Activated naive CD4-positive, alpha-beta T cell treated with Interleukin-2 at 50 U/mL for 16 hours (primary cell): ENCODE measurements at places on chromosomes 11 and 22.

GRCh38 chr11:10373340-10373739 is 68.5 kb downstream of the ADM start:
- DNase-seq: no peak

DNA sequence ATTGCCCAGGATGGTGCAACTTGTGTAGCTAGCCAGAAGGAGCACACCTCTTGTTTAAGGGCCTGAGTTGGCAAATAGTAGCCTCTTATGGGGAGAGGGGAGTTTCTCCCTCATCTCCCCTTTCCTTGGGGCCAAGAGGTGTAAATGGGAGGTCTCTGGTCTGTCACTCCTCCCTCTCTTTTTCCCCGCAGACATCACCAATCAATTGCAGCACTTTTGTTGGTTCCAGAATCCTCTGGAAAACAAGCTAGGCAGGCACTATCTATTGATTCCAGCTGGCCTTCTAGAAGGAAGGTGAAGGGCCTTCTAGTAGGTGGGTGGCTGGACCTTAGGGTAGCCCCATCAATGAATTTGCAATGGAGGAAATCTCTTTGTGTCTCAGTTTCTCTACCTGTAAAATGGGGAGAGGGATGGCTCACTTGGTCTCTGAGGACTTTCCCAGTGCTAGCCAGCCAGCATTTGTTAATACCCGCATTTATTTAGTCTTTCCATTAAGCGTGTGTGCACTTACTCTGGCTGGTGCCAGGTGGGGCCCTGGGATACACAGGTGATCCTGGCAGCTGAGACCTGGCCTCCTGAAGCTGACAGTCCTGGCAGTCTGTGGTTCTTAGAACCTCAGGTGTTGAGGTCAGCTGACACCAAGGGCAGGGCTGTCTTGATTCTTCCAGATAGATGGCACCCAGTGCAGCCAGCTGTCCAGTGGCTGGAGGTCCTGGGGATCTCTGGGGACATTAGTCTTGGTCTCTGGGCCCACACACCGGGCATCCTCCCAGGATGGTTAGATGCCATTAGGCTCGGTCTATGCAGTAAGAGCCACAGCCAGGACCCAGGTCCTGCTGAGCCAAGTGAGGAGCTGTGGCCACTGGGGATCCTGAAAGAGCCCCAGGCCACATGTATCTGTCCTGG is 51.7 kb downstream of the TSPAN18 start:
- DNase-seq: no peak

DNA sequence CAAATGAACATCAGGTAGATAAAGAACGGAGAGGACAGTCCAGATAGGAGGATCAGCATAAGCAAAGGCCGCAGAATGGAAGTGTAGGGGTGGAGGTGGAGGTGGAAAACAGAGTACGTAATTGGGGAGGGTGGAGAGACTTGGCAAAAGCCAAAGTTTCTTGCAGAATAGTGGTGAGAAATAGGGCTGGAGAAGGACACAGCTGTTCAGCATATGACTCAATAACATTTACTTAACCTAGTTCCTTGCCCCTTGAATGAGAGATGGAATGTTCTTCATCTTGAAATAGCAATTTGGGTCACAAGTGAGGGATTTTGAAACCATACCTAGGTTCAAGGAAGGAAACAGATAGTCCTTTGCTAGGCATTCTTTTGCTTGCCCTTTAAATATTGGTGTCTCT is 235.9 kb upstream of the ARHGAP20 start:
- no peak for DNase-seq

GRCh38 chr11:65560555-65561418 is 2.6 kb upstream of the LTBP3 start:
- DNase-seq: no peak

GRCh38 chr11:132872211-132872610 is 660.1 kb downstream of the OPCML start:
- DNase-seq: no peak

DNA sequence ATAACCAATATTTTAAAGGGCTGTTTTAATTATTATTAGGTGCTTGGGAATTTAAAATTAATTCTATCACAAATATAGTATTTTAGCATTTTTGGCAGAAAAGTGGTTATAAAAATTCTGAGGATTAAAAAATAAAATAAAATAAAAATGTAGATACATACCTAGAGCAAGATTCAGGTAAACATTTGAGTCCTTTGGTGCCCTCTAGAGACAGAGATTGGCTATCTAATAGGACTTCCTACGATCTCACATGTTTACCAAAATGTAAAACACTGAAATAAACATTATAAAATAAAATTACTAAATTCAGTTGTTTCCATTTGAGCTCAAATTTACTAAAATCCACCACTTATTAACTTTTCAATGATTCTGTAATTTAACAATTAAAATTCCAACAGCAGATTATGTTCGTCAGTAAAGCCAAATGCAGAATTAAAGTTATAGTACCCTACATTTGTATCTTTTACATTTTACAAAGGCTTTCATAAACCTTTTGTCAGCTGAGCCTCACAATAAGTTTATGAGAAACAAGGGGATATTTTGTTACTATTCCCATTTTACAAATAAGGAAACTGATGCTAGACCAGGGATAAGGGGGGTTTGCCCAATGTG is 27.7 kb downstream of the SLC36A4 start:
- DNase-seq: no peak

DNA sequence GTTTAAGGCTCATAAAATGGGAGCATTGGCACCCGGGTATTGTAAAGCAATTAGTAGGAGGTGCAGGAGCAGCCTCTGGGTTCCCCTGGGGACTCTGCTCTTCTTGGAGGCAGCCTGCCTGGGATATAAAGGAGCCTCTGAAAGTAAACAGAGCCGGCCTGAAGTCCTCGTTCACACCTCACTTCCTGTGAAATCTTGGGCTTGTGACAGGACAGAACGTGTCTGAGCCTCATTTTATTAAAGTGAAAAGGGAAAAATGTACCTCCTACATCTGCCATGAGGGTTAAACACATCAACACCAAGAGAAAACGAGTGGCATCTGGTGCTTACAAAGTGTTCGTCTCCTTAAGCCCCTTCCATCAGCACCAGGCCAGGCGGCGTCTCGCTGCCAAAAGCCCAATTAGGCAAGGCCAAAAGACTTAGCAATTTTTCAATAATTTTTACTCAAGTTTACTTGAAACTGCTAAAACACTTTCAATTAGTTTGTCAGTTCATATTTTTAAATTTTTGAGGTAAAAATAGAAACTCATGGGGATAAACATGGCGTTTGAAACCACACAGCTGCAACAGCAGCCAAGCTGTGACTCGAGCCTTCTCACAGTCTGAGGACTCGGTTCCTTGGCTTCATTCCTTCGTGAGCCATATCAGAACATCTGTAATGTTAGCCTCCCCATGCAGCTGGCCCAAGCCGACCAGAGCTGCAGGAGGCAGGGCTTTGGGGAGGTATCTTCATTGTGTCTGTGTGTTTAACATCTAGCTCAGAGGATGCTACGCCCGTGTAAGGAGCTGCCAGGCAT is 33.6 kb downstream of the MAP6 start:
- no peak for DNase-seq

DNA sequence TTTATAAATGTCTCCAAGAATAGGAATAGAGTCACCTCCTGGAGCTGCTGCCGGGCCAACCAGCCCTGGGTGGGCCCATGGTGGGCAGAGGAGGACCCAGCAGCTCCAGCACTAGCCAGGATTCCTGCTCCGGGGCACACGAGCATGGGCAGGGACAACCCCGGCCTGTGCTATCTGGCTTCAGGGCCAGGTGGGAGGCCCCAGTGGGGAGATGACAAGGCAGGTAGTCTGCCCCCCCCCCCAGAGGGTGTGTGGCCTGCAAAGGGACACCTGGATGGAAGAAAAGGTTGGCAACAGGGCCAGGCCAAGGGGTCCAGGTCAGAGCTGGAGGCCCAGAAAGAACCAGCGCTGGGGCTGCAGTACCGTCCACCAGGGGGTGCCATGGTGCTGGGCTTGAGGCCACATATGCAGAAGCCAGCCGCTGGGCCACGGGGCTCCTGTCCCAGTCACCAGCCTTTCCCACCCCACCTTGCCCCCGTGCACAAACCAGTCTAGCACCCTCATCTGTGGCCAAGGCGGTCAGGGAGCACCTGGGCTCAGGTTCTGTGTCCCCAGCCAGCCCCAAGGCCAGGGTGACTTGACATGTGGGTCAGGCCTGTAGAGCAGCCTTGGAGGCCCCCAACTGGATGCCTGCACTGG is 3.4 kb downstream of the TSPAN32 start:
- DNase-seq: peak; percentile 85

DNA sequence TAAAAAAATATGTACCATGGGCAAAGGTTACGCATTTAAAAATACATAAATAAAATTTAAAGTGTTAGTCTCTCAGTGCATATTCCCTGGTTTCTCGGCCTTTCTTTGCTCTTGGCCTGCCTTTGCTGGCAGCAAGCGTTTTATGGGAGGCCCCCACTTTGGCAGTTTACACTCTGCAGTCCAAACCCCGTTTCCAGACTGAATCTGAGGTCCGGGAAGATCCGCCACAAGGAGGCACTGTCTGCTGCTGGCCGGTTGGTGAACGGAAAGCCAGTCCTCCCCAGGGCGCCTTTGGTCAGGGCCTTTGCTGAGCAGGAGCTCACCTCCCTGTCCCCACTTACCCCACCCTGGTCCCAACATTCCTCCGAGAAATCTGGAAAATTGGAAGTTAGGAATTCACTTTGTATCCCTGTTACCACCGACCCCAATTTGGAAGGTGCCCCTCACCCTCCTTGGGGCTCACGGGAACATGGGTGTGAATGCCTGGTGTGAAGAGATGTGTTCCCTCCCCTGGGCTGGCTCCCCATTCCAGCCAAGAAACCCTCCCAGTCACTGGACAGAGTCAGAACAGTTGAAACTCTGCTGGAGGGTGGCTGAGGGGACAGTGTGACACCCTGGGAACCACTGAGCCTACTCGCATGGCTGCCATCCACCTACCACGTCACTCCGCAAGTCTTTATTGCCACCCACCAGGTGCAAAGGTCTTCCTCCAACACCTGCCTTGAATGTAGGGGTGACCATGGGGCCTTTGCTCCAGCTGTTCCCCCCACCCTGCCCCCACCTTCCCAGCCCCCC is 9.4 kb upstream of the SF1 start:
- DNase-seq: peak; percentile 64

- DNase-seq: no peak
These were observed 35.5 kb upstream of the PDGFB start for GRCh38 chr22:39280250-39280649.

GRCh38 chr22:28788601-28789000 is 11.8 kb downstream of the XBP1 start:
- DNase-seq: no peak

GRCh38 chr22:39703928-39704639 is 133.5 kb downstream of the CACNA1I start:
- no peak for DNase-seq

DNA sequence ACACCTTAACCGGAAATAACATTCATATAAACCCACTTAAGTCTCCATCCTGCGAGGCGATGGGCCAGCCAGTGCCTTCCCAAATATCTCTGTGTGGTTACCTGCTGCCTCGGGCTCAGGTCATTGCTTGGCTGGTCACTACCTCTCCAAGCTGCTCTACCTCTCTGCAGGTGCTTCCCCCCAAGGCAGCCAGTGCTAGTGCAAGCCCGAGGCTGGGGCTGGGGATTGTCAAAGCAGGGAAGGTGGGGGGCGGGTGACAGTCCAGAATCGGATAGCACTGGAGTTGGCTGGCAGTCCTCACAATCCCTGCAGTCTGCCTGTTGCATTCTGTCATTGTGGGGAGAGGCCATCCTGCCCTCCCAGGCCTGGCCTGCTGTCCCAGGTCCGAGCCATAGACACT is 11.1 kb downstream of the MCHR1 start:
- DNase-seq: no peak

DNA sequence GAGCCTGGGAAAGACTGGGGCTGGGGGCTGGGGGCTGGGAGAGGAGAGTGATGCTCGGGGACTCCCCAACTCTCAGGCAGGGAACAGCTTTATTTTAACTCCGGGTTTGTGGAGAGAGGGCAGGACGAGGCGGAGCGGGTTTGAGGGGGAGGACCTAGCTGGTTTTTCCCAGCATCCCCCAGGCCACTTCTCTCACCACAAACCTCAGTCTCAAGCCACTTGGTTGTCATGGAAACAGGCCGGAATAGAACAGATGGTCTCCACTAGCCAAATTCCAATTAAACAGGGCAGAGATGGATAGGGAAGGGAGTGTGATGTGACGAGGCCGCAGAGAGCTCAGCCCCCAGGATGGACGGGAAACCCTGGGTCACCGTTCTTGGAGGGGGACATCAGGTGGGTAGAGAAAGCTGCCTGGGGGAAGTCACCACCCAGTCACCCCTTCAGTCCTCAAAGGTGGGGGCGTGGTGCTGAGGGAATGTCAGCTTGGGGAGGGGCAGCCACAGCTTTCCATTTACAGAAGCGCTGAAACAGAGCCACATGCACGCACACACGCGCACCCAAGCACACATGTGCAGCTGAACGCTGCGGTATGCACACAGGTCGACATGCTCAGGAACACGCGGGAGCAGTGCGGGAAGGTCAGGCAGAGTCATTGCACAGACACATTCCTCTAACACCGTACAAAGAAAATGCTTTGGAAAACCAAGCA is 19.2 kb downstream of the NECTIN1 start:
- DNase-seq: no peak

GRCh38 chr22:47114813-47115517 is 352.5 kb downstream of the TBC1D22A start:
- DNase-seq: no peak

- DNase-seq: no peak
These were observed 134.8 kb downstream of the LARGE1 start for GRCh38 chr22:33785283-33785968.

- DNase-seq: no peak
These were observed 29.4 kb upstream of the PDE3B start for GRCh38 chr11:14614091-14614622.

GRCh38 chr11:94741022-94741679 is 27.0 kb upstream of the AMOTL1 start:
- no peak for DNase-seq

DNA sequence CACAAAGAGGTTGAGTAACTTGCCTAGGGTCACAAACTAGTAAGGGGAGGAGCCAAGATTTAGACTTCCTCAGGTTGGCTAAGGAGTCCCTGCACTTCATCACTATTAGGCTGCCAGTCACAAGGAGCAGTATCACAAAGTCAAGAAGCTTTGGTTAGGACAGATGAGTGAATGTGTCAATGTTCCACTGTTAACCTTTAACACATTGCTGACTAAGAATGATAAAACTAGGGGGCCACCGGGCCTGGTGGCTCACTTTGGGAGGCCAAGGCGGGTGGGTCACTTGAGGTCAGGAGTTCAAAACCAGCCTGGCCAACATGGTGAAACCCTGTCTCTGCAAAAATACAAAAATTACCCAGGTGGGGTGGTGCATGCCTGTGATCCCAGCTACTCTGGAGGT is 32.0 kb downstream of the TMEM123 start:
- DNase-seq: no peak

DNA sequence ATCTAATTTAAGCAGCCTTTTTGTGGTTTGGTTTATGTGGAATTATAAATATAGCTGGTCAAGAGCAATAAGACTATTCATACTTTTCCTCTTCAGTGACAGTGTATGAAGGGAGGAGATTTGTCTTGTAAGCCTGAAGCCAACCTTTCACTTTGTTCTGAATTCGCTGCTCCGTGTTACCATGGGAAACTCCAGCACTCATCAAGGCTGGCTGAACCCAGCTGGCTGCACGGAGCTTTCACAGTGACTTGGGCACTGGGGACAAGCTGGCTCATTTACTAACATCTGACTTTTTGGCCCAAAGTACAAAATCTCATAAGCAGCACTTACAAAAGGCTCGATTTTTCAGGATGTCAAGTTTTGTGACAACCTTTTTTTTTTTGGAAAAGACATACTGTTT is 120.4 kb upstream of the GRIA4 start:
- no peak for DNase-seq
